ENCODE measurements at places on chromosomes 12 and 14.

DNA sequence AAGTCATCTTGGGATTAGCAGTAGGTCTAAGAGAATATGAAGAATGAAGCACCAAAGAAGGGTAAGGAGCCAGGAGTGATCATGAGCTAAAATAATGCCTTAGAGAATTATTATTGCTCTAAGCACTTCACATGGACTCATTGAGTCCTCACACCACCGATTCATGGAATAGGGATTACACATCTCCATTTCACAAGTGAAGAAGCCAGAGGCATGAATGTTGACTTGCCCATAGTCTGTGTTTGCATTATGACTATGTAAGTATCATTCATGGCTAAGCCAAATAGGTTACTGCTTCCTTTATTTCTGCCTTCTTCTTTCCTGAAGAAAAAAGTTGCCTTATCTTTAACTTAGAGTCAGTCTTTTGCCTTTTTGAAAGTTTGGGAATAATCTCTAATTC lies 99.3 kb upstream of the NEDD1 start:
- DNase-seq: no peak

DNA sequence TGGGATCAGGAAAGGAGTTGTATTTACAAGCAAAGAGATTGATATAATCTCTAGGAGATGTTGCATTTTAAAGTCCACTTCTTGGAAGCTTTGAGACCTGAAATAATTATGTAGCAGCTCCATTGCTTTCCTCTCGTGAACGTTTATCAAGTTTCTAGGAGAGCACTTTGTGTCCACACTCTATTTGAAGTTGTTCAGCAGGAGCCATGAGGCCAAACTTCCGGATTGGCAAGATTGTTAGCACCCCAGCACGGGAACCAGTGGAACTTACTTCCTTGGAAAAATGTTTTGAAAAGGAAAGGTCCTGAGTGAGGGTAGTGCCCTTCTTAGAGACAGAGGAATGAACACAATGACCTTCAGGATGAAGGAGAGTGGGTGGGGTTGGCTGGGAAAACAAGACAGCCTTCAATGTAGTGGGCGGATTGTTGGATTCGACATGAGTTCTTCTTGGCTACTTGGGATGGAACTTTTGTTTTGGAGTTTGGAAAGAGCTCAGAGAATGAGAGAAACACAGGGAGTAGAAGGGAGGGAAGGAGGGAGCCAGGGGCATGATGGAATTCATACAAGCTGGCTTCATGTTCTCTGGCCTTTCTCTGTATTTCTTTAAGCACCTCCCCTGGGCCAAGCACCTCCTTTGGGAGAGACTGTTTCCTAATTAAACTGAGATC lies 23.8 kb upstream of the CISTR start:
- DNase-seq: no peak

- no peak for DNase-seq
Measured at GRCh38 chr14:90644882-90645281, 171.3 kb downstream of the TTC7B start.

DNA sequence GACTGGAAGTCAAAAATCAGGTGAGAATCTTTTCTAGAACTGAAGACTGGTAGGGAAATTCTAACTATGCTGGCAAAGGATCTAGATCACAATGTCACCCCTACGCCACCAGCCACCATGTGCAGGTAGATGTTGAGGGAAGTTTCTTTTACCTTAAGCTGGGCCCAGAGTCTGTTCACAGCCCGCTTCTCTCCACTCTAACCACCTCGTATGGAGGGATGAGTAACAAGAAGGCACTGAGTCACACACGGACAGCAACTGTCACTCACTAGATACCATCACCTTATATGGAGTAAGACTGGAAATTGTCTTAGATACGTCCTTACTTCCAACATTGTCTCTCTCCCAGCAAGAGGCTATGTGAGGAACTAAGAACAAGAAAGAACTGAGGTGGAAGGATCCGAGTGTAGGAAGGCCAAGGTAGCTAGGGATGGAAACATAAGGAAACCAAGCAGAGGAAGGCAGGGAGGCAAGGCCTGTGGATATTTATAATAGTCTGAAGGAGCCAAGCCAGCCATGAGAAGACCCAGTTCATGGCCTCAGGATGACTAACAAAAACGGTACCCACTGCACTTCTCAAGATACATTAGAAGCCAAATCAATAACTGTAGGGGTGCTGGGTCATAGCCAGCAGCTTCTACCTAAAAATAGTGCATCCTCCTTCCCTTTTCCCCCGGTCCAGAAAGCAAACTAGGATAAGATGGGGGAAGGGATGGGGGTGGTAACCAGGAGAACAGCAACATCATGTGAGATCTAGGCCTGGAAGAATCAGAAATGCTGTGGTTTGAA lies 15.5 kb downstream of the REM2 start:
- peak; percentile 31 for DNase-seq

DNA sequence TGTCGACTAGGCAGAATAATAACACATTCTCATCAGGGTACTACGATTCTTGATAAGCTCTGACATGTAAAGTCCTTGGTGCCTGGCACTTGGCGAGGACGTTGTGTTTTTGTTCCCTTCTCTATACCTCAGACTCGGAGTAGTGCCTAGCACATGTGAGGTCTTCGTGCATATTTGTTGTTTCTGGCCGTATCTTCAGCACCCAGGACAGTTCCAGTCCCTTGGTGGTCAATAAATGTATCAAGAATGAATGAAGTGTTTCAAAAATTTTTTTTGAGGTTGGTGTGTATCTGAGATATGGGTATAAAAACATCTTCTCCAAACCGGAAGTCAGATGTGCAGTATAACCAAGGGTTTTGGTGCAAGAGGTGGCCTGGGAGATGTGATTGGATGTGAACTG lies 198.2 kb downstream of the AACS start:
- DNase-seq: no peak

DNA sequence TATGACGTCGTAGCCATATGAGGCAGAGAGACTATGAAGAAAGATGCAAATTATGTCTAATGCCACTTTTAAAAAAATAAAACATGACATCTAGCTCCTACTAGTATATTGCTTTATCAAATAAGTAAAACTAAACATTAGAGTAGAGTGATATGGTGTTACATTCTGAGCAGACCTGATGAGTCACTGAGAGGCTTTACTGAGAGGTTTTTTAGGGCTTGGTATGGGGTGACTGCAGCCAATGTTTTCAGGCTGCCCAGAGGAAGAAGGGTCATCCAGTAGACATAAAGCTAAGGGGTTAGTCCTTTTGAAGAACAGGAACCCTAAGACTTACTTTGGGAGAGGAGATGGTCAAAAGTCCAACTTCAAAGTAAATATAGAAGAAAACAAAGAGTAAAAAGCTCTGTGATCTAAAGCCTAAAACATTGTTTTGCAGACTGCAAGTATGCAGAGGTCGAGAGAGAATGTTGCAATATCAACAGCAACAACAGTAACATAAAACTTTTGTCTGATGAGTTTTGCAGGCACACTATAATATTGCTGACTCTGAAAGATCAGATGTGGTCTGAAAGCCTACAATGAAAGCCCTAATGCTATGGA lies 774.7 kb downstream of the TMTC2 start:
- no peak for DNase-seq

- no peak for DNase-seq
Measured at GRCh38 chr14:105891221-105891602, 364.8 kb downstream of the TMEM121 start.

DNA sequence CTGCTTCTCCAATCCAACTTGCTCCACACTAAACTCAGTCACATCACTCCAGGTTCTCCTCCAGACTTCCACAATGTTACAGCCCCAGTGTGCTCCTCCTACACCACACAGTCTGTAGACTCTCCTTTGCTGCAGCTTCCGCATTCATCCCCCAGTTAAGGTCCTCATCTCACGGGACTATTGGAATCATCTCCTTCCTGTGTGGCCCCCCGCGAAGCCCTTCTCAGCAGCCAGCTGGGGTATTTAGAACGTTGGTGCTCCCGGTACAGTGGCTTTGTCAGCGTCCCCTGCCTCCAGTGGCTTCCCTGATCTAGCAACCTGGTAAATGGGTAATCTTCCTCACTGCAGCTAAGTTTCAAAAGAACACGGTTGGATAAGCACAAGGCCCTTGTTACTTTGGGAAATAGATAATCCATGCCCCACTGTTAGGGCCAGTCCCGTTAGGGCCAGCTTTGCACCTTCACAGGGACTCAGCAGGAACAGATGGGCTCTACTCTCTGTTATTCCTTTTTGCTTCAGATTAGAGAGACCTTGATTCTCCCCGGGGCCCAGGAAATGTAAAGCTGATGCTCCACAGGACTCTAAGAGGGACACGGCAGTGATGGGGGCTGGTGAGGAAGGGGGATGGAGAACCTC lies 823 bp upstream of the TSPAN11 start:
- DNase-seq: no peak

DNA sequence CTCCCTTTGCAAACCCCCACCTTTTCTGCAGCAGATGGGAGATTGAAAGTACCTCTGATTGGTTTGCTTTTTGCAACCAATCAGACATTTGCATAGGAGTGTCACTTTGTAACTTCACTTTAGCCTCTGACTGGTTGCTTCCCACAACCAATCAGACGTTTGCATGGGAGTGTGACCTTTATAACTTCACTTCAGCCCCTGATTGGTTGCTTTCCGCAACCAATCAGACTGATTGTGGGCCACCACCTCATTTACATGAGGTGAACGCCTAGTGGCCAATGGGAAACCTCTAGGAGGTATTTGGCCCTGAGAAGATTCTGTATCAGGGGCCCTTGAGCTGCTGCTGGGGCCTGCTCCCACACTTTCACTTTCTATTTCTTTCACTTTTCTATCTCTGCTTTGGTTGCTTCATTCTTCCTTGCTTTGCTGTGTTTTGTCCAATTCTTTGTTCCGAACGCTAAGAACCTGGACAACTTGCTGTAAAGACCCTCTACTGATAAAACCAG lies 106.0 kb upstream of the PRICKLE1 start:
- no peak for DNase-seq

DNA sequence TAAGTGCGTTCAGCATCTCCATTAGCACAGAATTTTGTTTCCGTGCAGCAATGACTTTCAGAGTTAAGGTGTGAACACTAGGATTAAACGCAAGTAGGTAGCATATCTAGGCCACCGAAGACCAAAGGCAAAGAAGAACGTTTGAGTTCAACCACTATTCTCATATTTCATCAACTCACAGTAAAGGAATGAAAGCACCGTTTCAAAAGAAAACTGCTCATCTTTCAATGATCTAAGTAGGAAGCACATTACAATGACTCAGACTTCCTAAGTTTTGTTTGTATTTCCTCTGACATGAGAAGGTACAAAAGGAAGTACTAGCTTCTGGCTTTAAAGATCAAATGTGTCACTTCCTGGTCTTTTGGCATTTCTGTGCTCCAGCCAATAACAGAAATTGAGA lies 57.6 kb downstream of the ACADS start:
- DNase-seq: peak; percentile 85

DNA sequence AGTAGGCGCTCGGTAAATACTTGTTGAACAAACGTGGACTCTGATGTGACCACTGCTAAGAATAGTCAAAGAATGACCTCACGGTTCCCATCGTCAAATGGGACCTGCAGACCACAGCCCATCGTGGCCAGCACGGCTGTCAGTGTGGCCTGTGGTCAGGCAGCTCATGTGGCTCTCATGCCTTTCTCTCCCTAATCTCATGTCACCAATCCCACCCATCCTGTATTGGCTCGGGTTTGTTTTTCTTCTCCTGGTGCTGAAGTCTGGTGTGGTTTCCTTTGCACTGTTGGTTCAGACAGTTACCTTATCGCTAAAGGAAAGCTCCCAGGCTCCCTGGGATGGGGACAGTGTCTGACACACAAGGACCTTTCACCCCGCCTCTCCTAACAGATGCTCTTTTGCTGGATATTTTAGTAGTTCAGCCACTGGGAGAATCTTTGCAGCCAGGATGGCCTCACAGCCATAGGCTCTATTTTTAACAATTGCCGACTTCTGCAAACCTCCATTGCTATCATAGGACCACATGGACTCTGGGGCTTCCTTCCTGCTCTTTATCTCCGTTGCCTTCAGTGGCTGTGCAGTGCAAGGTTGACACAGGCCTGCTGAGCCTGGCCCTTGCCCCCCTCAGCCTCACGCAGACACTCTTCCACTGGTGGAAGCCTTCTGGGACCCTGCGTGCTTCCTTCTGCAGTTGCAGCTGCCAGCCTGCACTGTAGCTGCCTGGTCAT lies 293.1 kb upstream of the FKBP4 start:
- DNase-seq: no peak

DNA sequence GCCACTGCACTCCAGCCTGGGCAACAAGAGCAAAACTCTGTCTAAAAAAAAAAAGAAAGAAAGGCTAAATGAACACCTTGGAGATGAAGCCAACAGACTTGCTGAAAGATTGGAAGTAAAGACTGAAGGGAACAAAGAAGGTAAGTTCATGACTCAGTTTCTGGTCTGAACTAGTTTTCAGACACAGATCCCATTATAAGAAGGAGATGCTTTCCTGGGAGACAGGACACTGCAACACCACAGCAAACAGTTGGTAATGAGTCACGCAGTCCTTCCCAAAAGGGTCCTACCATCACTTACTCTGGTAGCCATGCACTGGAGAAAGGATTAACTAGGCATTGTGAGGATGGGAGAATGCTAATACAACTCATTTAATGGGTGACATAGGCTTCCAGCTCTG lies 97.2 kb downstream of the SSPN start:
- no peak for DNase-seq

DNA sequence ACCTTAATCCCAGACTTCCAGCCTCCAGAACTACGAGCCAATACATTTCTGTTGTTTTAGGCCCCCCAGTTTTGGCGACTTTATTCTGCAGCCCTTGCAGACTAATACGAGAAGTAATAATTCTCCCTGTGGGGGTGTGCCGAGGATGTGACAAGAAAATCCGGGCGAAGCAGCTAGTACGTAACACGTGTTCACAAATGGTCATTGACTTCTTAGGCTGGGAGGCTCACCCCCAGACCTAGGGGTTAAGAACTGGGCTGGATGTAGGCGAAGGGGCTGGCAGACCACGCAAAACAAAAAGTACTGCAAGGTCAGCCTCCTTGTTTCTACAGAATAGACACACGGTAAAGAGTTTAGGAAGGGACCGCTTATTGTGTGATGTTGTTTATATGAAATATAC lies 69.8 kb upstream of the ESRRB start:
- DNase-seq: no peak

- no peak for DNase-seq
Measured at GRCh38 chr12:87150969-87151662, 878.1 kb downstream of the C12orf50 start.

DNA sequence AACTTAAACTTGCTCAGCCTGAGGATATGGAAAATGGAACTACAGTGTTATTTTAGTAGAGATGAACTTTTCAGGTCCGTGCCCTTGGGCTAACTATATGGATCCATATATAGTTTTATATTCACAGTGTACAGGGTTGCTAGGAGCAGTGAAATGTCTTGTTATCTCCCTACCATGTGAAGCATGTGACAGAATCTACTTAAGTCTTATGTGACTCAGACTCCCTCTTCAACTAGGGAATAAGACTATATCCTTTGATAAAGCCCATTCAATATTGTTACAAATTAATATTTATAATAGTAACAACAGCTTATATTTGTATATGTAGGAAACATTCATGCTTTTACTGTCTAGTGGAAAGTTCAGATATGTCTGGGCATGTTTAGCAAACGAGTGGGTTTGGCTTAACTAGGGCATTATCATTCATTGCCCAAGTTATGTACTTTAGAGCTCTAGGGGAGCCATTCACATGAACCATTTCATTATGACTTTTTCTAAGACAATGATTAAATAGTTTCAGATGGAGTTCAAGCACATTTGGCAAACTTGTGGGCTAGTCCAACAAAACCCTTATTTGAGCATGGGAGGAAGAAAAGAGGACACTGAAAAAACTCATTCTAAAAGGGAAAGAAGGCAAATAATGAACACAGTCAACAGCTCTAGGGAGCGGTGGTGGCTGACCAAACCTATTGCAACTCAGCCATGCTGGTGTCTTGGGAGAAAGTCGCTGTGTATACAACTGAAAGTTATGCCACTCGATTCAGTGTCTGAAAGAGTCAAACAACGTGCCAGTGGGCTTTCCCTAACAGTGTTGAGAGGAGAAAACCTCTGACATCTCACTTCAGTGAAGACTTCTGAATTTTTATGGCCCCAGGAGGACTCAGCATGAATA lies 305.9 kb upstream of the G2E3 start:
- no peak for DNase-seq

All from activated CD4-positive, alpha-beta T cell treated with anti-CD3 and anti-CD28 coated beads, Interleukin-2, Interleukin-4, amounts not matched to agents 100 ng/mL and 50 ng/mL, durations not matched to agents 16 hours and 8 hours (primary cell).